ENCODE measurements at places on chromosomes 12 and 14.

GRCh38 chr12:26119391-26119989 lies 5.3 kb downstream of the BHLHE41 start:
- no peak for DNase-seq

DNA sequence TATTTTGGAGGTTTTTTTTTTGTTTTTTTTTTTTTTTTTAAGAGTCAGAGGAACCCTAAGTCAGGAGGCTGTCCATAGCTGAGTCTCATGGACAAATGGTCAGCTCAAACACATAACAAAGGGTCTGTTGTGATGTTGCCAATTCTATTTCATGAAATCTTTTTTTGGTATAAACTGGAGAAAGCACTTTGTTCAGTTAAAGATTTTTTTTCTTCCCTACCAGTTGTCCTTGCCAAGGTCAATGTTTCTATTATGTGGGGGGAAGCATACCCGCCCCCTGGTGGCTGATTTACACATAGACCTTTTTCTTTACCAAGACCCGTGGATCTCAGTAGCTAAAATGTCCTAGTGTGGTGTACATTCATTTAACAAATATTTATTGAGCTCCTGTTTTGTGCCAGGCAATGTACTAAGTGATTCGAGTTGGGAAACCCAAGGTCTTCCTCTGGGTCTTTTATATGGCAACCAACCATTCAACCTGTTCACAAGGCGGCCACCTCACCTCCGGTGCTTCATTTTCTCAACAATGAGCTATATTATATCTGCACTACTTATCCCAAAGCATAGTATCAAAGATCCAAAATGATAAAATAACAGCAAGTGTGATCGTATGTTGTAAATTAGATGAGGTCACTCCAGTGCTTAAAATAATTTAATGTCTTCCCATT lies 214.5 kb downstream of the PAH start:
- DNase-seq: no peak

DNA sequence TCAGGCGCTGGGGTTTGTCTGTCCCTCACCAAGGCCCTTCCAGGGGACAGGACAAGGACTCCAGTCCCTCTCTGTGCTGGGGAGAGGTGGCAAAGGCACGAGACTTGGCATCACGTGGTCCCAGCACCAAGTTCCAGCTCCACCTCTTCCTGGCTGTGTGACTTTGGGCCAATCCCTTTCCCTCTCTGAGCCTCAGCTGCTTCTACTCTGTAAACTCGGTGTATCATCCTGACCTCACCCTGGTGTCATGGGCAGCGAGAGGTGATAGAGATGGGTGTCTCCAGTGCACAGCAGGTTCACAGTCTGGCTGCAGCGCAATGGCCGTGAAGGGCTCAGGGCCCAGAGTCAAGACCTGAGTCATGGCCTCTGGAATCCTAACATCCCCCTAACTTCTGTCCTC lies 54.0 kb downstream of the MVK start:
- no peak for DNase-seq

DNA sequence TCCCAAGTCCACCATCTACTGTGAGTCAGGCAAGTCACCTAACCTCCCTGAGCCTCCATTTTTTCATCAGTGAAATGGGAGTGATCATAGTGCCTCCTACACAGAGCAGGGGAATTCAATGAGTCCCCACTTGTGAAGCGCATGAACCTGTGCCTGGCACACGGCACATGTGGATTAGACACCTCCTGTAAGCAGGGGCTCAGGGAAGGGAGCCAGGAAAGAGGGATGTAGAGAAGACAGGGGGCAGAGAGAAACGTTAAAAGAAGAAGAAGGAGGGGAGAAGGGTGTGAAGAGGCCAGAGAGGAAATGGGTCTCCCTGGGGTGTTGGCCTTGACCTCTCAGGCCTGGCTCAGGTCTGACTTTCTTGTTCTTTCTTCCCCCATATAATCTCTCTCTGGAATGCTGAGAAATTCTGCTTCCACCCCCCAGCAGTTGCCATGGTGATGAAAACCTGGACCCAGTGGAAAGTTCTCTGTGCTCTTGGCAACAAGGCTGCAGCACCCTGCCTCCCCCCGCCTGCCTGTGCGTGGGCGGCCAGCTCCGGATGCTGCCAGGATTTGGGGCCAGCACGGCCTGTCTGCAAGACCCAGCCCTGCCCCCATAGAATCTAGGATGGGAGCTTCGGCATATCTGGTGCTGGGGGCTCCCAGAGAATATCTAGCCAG lies 94.5 kb downstream of the CALM1 start:
- DNase-seq: no peak

GRCh38 chr14:31206536-31207286 lies 882 bp downstream of the HECTD1 start:
- DNase-seq: peak; percentile 68

GRCh38 chr12:83102499-83102898 lies 415.8 kb downstream of the TMTC2 start:
- DNase-seq: no peak

GRCh38 chr12:50984586-50985298 lies 32.4 kb downstream of the HIGD1C start:
- no peak for DNase-seq

DNA sequence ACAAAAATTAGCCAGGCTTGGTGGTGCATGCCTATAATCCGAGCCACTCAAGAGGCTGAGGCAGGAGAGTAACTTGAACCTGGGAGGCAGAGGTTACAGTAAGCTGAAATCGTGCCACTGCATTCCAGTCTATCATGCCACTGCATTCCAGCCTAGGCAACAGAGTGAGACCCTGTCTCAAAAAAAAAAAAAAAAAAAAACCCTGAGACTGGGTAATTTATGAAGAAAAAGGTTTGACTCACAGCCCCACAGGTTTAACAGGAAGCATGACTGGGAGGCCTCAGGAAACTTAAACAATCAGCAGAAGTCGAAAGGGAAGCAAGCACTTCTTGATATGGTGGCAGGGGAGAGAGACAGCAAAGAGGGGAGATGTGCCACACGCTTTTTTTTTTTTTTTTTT lies 123.2 kb downstream of the GXYLT1 start:
- DNase-seq: no peak

DNA sequence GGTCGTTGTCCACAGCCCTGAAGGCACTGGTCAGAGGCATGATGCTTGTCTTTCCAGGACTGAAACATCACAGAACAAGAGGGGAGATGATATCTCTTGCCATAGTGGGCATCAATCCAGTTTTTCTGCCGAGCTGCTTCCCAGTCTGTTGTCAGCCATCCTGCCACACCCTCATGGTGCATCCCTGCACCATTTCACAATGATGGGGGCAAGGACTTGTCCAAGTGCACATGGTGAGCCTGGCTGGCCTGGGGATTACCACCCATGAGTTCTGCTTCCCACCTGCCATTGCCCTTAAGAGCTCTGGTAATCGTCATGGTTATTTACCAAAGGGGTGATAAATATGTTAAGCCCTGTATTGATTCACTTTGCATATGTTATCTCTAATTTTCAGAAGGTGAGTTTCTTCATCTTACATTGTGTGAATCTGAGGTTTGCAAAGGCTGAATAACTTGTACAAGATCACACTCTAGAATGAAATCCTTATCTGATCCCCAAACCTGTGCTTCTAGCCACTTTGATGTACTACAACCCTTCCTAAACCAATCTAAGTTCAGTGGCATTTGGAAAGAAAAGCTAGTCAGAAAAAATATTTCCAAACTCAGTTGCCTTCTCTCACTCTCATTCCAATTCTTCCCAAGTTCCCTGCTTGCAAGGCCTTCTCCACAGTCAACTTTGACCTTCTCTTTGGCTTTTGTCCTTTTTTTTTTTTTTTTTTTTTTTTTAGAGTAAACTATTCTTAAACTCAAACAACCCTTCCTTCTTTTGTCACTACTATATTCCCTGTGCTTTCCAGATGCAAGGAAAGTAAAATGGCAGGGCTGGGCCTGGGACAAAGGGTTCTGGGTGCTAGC lies 2.3 kb downstream of the AVIL start:
- DNase-seq: no peak

GRCh38 chr14:37147310-37147880 lies 25.0 kb downstream of the SLC25A21 start:
- no peak for DNase-seq

GRCh38 chr14:57865403-57866198 lies at the start of gene SLC35F4:
Gene SLC35F4, minus strand, starts transcription at chr14:57866092.
- no peak for DNase-seq

GRCh38 chr12:39341179-39341578 lies 101.7 kb downstream of the KIF21A start:
- DNase-seq: no peak

GRCh38 chr12:89787763-89788162 lies 79.1 kb upstream of the ATP2B1 start:
- no peak for DNase-seq

DNA sequence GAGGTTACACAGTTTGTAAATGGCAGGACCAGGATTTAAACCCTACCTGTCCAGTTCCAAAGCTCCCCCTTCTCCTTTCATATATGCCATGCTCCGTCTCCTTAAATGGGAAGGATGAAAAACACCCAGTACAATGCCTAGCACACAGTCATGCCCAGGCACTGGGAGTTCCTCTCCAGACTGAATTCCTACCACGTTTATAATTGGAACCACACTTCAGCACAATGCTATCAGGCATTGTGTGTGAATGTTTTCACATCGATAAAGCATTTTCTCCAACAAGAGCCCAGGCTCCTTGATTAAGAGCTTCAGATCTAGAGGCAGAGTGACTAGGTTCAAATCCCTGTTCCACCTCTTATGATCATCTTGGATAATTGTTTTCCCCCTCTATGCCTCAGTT lies 2.7 kb upstream of the NUAK1 start:
- DNase-seq: no peak

GRCh38 chr14:69983317-69983716 lies 104.1 kb downstream of the SMOC1 start:
- no peak for DNase-seq

DNA sequence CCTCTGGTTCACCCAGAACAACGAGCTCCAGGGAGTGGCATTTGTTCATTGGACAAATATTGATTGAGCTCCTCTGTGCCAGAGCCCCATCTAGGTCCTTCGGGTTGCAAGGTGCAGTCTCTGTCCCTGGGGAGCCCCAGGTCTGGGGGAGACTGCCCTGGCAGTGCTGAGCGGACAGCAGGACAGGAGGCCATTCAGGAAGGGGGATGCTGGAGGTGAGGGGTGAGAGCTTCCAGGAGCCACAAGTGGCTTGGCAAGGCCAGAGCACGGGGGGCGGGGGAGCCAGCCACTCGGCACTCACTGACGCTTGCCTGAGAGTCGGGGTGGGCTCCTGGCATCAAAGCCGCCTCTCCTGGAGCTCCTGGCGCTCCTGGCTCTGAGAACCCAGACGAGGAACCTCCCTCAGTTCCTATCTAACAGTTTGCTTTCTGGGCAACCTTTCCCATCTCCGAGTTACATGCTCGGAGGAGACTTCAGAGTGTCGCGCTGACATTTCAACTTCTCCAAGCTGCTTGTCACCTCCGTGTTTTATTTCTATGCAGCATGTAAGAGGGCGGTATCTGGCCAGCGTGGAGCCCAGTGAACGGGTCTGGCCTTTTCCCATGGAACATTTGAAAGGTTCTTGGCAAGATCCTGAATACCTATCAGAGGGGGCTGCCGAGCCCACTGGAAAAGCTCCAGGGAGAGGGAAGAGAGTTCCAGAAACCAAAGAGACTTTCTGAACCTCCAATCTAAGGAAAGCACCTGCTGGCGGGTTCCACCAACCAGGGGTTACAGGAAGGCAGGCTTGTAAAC lies 62.0 kb upstream of the BCL11B start:
- DNase-seq: no peak

- DNase-seq: peak; percentile 57
These were observed 3.8 kb downstream of the ETV6 start for GRCh38 chr12:11653215-11653753.

- DNase-seq: peak; percentile 66
These were observed 9.6 kb upstream of the RPAP3 start for GRCh38 chr12:47715393-47715876.

DNA sequence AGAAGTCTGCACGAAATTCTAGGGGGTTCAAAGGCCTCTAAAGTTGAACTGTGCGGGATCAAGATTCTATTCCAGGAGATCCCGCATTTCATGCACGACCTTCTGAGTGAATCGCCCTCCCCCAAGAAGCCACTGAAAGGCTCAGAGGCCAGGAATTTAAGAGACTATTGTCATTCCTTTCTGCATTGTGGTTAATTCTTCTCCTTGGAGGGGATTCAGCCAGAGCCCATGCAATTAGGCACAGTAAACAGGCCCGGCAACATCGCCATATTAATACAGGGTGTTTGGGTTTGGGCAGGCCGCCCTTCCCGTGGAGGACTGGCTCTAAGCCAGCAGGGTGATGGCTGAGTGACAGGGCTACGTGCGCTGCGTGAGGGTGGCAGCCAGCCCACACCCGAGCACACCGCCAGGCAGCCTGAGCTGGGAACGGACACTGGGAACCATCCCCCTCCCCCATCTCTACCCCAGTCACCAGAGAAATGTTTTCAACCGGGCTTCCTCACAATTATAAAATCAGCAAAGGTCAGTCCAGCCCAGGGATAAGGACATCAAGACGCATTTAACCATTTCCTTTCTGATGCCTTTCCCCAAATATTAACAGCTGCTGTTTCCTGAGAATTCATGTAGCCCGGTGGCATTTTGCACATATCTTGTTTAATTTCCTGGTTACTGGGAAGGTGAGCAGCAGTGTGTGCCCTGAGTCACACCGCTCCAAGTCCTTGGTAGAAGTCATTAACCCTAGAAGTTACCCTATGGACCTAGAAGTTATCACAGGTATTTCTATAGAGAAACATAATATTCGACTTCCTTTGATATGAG lies 12.5 kb downstream of the EGLN3 start:
- DNase-seq: no peak

DNA sequence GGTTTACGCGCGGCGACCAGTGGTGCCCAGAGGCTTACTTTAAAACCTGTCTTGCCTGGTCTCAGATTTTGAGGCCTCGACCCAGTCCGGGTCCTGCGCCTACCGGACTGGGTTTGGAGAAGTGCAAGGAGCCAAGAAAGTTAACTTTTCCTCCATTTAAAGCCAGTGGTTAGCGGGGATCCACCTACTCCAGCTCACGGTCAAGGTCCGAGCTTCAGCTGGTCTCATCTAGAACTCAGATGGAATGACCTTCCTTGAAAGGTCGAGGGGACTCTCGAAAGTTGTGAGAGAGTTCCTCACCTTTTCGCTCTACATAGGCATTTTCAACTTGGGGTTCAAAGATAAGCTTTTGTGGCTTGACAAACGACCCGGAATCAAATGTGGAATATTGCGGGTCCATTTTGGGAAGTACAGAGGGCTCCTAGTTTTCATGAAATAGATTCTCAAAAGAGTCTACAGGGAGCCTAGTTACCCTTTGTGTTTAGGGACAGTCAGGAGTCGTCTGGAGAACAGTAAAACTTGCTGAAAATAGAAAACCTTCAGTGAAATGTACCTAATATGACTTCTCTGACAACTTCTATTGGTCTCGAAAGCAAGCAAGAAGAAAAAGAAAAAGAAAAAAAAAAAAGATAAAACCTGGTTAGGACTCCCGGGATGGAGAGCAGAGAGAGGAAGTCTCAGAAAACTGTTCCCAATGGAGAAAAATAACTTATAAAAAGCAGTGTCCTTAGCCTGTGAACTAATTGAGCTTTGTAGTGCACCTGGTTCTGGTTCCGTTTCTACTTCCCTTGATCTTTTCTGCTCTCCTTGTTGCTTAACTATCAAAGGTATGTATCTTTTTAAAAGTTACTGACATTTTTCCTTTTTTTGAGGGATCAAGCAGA lies 1.4 kb downstream of the KCNMB4 start:
- no peak for DNase-seq

All from activated naive CD8-positive, alpha-beta T cell treated with anti-CD3 and anti-CD28 coated beads for 36 hours (primary cell).